MV-4-11 (cell line): ENCODE measurements at places on chromosomes 6 and 20.

- DNase-seq, result no peak
Observed at GRCh38 chr6:93293460-93293859, 125.9 kb downstream of the EPHA7 start.

DNA sequence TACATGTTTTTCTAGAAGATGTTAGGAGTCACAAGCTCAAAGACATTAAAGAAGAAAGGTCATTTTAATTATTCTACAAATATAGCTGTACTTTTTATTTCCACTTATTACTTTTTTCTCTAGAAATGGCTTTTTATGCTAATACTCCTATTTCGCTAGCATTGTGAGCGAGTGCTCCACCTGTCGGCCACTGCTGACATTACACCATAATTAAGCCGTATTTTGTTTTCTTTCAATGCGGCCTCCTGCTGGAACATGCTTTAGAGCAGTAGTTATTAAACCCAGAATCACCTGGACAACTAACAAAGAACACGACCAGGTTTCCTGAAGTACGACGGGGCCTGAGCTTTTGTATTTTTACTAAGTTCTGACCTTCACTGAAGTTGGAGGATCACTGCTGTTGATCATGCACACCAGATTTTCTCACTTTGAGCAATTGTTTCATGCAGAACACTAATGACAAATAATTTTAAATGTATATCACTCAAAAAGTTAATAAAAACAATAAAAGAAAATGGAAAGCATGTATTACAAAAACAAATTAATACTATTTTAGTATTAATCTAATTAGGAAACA is 74.1 kb upstream of the PAK5 start:
- peak; percentile 46 for DNase-seq

- no peak for DNase-seq
Observed at GRCh38 chr20:49699200-49699992, 14.3 kb downstream of the B4GALT5 start.

- DNase-seq, result peak; percentile 51
Observed at GRCh38 chr20:10565191-10565921, 108.4 kb downstream of the JAG1 start.

GRCh38 chr6:87653074-87653962 is 48.7 kb downstream of the AKIRIN2 start:
- DNase-seq, result no peak

DNA sequence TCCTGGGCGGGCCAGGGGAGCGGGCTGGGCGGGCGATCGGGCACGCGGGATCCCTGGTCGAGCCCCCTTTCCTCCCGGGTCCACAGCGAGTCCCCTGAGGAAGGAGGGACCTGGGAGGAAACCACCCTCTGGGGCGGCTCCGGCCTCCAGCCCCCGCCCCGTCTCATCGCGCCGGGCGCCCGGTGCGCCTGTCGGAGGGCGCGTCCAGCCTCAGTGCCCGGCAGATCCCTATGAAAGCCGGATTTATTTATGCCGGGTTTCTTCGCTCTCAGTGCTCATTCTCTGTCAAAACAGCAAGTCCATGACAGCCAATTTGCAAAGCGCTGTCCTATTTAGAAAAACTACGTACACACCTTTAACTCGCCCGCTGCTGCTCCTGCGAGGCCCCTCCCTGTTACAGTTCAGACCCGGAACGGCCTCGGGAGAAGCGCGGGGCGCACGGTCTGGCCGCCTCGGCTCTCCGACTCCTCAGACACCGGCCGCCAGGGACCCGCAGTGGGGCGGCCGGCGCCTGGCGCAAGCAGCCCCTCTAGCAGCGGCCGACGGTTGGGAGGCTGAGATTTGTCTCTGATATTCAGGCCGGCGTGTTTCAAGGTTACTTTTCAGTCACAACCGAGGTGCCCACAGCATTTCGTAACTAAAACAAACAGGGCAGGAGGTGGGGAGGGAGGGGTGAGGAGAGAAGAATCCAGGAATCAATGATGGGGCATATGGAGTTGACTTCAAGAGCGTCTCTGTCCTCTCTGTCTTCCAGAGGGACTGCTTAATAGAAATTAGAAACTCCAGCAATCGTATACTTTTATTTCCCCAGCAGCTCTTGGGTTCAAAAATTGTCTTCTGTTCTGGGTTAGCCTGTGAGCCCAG is 782 bp upstream of the FOXA2 start:
- DNase-seq, result no peak

DNA sequence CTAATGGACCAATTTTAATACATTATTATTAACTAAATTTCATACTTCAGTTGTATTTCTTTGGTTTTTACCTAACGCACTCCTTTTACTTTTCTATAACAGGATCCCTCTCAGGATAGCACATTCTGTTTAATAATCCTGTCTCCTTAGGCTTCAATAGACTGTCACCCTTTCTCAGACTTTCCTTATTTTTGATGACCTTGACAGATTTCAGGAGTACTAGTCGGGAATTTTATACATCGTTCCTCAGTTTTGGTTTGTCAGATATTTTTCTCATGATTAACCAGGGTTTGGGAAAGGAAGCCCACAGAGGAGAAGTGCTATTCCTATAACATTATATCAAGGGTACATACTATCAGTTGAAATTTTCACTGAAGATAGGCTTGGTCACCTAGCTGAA is 768.0 kb upstream of the GJE1 start:
- no peak for DNase-seq

DNA sequence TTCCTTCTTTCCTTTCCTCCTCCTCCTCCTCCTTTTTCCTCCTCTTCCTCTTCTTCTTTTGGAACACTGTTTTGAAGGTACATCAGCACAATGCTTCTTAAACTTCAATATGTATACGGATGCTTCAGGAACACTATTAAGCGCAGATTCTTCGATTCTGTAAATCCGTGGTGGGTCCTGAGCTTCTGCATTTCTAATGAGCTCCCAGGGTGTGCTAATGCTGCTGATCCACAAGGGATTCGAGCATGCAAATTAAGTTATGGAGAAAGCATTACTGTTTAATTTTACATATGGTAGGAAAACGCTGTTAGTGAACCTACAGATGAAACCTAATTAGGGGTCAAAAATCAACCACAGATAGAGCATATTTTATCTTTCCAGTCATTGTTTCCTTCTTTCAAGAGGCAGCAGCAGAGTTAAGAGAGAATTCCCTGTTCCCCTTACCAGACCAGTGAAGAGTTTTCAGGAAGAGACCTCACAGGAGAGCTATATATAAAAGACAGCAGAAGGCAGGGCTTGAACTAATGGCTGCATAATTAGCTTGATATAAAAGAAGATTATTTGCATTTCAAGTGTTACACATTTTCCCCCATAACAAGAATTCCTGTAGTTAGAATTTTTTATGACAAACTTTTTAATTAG is 47.2 kb downstream of the KIF13A start:
- no peak for DNase-seq

- DNase-seq, result no peak
Observed at GRCh38 chr6:134065706-134066105, 13.3 kb upstream of the SLC2A12 start.
